ENCODE measurements at places on chromosomes 13 and 19.

- DNase-seq, result no peak
Observed at GRCh38 chr19:55927991-55928390, 4.1 kb downstream of the NLRP13 start.

GRCh38 chr19:2650515-2650914, 52.0 kb downstream of the GNG7 start:
- no peak for DNase-seq

GRCh38 chr13:79898202-79898826, 417.4 kb downstream of the NDFIP2 start:
- no peak for DNase-seq

DNA sequence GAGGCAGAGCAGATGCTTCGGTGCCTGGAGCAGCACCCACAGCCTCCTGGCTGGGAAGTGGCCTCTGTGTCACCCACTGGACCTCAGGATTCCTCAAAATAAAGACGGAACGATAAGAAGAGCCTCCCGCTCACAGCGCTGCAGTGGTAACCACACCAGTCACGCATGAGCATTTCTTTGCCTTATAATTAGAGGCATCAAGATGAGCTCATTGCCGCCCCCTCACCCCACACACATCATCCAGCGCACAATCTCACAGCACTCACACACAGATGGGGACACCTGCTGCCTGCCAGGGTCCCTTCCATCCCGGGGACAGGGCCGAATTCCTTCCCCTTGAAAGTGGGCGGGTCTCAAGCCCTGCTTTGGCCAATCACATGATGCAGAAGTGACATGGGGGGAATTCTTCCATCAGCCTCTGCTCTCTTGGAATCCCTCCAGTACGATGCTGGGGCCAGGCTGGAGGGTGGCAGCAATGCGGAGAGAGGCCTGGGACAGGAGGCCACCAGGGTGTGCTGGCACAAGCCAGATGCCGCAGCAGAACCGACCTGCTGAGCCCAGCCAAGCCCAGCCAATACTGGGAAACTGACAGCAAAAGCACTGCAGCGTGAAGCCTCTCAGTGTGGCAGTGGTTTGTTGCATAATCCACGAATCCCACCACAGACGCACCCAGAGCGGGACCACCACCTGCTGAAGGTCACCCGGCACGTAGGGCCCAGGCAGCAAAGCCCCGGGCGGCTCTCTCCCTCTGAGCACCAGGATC, 16.0 kb downstream of the PIP5K1C start:
- DNase-seq, result no peak

GRCh38 chr19:43430142-43430710, 15.5 kb downstream of the TEX101 start:
- no peak for DNase-seq

DNA sequence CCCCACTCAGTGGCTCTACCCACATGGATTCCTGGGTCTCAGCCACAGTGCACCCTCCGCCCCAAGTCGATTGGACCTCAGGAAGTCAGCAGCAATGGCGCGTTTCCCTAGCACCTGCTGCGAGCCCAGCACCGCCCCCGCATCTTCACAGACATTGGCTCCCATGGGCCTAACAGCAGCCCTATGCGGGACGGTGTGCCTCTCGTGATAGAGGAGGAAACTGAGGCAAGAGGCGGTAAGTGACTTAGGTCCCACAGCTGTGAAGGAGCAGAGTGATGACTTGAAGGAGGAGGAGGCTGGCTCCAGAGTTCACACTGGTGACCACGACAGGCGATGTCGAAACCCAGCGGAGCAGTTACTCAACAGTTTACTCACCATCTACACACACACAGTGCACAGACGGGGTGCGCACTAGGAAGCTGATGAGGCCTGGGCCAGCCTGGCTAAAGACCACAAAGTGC, 104.5 kb upstream of the SOX1 start:
- no peak for DNase-seq

DNA sequence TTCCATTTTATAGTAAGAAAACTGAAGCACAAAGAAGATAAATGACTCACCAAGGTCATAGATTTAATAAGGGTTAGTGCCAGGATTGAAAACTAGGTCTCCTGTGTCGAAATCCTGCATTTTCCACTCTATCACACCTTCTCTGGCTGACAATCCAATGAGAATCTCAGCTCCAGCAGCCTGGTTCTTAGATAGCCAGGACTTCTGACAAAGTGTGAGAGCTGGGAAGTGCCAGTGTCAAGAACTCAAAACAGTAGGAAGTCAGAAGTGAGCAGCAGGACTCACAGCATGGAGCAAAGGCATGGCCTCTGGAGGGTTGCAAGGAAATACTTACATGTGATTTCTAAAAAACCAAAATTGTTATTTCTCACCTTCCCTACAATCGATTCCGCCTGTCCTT, 24.3 kb downstream of the KCTD12 start:
- DNase-seq, result no peak

DNA sequence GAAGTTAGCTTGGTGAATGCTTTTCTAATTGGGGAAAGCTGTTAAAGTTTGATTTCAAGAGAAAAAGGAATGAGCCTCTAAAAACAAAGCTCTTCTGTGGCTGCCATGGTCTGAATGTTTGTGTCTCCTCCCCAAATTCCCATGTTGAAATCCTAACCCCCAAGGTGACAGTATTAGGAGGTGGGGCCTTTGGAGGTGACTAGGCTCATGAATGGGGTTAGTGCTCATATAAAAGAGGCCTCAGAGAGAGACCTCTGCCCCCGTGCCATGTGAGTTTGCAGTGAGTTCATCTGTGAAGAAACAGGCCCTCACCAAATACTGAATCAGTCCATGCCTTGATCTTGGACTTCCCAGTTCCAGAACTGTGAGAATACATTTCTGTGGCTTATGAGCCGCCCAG, 56.5 kb downstream of the ARHGEF7 start:
- no peak for DNase-seq

DNA sequence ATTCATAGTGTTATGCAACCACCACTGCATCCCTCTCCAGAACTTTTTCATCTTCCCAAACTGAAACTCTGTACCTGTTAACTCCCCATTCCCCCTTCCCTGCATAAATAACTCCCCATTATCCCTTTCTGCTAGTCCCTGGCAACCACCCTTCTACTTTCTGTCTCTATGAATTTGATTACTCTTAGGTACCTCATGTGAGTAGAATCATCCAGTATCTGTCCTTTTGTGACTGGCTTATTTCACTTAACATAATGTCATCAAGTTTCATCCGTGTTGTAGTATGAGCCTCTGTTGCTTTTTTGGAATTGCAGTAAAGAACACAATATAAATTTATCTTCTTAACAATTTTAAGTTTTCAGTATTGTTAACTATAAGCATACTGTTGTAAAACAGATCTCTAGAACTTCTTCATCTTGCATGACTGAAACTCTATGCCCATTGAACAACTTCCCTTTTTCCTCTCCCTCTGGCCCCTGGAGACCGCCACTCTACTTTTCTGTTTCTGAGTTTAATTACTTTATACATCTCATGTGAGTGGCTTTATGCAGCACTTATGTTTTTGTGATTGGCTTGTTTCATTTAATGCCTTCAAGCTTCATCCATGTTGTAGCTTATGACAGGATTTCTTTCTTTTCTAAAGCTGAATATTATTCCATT, 87.3 kb upstream of the ABCC4 start:
- peak; percentile 78 for DNase-seq

DNA sequence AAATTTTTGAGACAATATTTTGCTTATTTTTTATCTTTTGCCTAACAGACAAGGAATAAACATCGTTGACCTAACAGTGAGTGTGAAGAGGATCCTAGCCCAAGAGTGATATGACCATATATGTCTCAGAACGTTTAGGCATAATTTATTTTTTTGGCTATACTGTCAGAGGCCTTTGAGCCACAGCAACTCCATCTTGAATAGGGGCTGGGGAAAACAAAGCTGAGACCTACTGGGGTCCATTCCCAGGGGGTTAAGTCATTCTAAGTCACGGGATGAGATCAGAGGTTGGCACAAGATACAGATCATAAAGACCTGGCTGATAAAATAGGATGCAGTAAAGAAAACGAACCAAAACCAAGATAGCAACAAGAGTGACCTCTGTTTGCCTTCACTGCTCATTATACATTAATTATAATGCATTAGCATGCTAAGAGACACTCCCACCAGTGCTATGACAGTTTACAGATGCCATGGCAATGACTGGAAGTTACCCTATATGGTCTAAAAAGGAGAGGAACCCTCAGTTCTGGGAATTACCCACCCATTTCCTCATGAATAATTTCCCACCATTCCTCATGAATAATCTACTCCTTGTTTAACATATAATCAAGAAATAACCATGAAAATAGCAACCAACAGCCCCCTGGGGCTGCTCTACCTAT, 510.9 kb upstream of the PCDH9 start:
- no peak for DNase-seq

GRCh38 chr19:51948975-51949374, 21.7 kb downstream of the ZNF613 start:
- no peak for DNase-seq

DNA sequence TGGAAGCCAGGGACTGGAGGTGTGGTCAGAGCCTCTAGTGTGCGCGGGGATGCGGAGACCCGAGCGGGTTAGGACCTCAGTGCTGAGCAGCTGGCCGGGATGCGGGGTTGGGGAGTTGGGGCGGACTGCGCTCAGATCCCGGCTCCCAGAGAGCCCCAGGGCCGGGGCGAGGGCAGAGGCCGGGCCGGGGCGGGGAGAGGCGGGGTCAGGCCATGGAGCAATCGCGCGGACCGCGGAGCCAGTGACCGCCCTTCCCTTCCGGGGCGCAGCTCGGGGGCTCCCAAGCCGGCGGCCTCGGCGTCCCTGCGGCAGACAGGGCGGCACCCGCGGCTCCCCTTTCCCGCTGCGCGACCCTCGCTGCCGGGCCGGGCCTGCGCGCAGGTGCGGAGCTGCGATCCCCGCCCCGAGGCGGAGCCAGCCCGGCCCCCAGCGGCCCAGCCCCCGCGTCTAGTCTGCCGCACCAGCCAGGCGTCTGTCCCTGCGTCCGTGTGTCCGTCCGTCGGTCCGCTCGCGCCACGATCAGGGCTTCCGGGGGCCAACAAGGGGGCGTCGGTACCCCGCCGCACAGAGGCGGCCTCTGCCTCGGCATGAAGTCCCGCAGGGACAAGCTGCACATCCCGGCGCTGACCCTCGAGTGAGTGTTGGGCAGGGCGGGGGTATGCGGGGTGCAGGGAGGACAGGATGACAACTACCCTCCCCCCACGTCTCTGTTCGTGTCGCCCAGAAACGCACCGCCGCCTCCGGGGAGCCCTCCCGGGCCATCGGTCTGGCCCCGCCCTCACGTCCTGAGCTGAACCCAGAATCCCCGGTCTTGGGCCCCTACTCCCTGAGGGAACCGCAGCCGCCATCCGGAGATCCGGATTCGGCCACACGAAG, 12.4 kb downstream of the MAST3 start:
- peak; percentile 78 for DNase-seq

DNA sequence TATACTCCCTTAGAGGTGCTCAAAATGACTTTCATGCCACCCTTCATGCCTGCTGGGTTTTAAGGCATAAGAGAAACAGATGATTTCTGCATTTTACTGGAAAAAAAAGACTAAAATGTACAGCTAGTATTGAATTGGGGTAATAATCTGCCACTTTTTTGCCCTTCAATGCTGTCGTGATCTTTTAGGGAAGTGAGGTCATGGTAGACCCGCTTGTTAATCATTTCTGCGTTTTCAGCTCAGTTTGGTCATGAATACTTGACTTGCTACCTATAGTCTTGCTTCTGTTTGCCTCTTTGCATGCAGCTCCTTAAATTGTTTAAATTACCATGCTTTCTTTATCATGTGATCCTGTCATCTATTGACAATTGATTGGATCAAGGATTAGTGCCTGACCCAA, 90.4 kb downstream of the PCCA start:
- no peak for DNase-seq

GRCh38 chr13:28753946-28754345, 35.2 kb upstream of the SLC46A3 start:
- no peak for DNase-seq

DNA sequence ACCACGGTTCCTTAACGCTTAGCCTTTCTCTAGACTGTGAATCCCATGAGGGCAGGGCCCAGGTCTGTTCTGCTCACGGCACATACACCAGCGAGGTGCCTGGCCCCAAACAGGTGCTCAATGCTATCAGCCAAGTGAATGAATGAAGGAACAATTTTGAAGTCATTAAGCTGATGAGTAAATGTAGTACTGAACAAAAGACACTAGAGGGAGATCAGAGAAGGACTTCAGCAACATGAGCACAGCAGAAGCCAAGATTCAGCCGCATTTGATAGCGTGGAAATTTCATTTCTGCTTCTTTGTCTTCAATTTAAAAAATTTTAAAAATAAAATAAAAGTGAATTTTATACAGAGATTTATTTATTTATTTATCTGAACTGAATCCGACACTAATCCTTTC, 20.1 kb upstream of the MYO16 start:
- DNase-seq, result peak; percentile 45

- DNase-seq, result no peak
Observed at GRCh38 chr13:92514420-92515125, 712.0 kb upstream of the GPC6 start.
